ENCODE measurements at places on chromosomes 7 and 10.

DNA sequence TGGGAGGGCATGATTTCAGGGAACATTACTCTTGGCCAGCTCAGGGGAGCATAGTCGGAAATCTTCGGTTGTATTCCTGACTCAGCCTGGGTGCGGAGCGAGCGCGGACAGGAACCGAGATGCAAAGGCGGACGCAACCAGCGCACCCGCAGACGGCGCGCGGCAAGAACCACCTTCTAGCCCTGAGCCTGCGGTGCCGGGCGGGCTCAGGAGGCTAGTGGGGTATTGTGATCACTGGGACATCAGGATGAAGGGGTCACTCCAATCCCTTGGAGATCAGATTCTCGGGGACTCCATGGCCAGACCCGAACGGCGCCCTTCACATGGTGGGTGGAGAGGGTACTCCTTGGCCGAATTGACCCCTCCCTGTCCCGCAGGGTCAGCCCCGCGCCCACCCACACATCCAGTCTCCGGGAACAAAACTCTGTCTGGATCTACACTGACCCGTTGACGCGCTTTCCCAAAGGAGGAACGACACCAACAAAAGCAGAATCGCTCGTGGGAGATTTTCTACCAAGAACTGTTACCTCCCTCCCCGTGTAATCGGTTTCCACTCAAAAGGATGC lies 730.5 kb downstream of the ZWINT start:
- no peak for DNase-seq

DNA sequence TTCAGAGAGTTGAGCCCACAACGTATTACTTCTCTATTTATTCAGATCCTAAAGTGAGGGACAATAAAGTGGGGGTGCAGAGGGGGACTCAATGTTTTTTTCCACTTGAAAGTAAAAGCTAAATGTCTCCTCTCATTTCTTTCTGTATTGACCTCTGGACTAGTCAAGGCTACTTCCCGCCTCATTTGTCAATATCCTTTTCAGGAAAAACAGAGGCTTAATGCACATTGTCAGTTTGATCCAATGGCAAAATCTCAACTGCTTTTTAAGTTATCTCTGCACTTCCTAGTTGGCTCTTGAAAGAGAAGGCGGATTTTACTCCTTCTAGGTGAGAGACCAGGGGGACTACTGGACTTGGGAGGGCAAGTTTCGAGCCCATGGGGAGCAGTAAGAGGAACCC lies 56.4 kb downstream of the HIPK2 start:
- DNase-seq = no peak

DNA sequence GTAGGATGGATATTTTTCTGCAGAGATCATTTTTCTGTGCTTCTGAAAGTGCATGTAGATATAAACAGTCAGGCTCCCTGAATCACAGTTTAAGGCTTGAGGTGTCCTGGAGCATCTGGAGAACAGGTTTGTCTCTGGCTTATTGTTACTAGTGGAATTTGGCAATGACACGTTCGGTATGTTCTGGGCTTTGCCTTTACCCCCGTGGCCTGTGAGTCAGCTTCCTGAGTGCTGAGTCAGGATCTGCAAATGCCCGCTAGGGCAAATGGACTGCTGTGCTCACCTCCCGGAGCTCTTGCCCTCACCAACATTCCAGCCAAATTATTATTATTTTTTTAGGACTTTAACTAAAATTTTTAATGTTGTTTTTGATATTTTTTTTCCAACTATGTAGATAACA lies 192.5 kb upstream of the PRSS1 start:
- no peak for DNase-seq

GRCh38 chr7:99380823-99381663 lies 6.5 kb downstream of the ARPC1B start:
- peak; percentile 96 for DNase-seq

DNA sequence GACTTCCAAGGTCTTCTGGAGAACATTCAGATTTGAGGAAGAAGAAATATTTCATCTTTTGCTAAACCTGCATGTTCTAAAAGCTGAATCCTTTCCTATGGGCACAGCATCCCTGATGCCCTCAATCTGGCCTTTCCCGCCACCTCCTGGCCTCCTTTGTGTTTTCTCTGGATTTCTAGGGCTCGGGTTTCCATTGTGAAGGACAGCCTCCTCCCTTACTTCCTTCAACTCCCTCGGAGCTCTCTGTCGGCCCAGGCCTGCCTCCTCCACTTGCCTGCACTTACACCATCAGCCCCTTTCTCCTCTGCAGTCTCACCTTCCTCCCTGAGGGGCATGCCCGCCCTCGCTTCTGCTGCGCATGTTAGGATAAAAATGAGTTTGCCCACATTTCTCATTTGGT lies 75.4 kb downstream of the WIPF3 start:
- DNase-seq = no peak

DNA sequence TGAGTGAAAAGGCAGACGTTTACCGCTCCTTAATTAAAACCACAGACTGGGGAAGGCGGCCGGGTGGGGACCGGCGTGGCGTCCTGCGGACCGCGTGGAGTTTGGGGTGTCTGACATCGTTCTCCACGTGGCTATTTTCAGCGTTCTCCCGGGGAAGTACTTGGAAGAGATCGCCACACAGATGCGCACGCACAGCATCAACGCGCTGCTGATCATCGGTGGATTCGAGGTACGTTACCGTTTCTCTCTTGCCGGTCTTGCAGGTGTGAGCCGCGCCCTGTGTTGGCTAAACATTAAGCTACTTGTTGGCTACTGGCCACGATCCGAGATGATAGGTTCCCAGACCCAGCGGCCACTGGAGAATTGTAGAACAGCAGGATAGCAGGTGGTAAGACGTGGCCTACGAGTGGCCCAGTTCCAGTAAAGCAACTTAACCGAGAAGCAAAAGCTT lies 51.3 kb downstream of the PFKP start:
- no peak for DNase-seq

GRCh38 chr10:85610381-85611092 lies 756.1 kb downstream of the GRID1 start:
- DNase-seq = no peak

- DNase-seq = no peak
Measured at GRCh38 chr10:71804077-71804476, 30.8 kb upstream of the VSIR start.

- DNase-seq = no peak
Measured at GRCh38 chr10:51257511-51258248, 183.4 kb downstream of the PRKG1 start.

DNA sequence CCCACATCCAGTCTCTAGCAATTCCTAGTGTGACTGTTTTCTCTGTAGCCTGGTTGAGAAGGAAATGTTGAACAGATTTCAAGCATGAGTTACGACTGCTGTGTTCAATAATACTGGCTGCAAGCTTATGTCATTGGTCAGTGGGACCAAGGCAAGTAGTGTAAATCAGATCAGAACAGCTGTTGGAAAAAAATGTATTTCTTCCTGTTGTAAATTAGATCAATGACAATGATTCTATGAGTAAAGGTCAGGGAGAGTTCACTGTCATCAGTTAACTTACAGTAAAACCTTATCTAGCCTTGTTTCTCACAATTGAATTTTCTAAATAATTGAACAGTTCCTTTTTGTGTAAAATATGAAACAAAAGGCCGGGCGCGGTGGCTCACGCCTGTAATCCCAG lies 6.7 kb downstream of the OTUD1 start:
- no peak for DNase-seq

DNA sequence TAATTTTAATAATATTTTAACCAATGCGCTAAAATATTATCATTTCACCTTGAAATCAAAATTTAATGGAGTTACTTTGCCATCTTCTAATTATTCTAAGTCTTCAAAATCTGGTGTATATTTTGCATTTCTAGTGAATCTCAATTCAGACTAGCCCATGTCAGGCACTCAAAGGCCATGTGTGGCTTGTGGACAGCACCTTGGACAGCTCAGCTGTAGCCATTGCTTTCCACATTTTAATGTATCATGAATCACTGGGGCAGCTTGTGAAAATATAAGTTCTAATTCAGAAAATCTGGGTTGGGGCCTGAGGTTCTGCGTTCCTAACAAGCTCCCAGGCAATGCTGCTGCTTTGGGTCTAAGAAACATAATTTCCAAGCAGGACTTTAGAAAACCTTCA lies 57.2 kb downstream of the MGAM2 start:
- DNase-seq = no peak

GRCh38 chr7:132773527-132773956 lies 197.3 kb upstream of the PLXNA4 start:
- no peak for DNase-seq

DNA sequence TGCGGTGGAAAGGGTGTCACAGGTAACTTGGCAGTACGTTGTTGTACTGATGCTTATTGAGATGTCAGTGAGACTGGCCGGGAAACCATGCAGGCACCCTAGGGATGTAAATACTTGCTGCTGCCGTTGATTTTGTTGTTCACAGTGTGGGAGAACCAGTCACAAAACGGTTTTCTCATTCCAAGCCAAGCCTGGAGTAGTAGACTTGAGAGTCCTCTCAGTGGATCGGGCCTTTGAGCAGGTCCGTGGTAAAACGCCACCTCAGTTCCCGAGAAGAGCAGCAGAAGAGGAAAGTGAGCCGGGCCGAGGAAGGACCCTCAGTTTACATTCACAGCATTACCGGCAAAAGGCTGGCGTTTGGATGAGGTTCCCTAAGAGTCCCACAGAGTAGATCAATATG lies 1.1 kb downstream of the JAKMIP3 start:
- DNase-seq = no peak

GRCh38 chr7:100649826-100650565 lies 6.3 kb downstream of the ACTL6B start:
- DNase-seq = no peak

DNA sequence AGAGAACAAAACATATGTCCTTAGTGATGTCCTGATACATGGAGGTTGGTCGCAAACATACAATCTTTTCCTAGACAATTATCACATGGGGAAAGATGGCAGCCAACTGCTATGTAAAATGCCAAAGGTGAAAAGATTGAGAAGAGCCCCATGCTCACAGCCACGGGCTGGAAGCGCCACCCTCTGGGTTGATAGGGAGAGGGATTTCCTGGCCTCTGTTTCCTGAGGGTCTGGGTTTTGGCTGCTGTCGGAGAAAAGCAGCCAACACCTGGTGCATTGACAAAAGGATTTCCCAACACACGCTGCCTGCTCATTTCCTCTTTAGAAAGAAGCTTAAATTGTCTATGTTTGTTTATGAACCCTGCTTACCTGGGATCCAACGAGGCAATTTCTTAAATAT lies 43.8 kb downstream of the ITIH5 start:
- no peak for DNase-seq

DNA sequence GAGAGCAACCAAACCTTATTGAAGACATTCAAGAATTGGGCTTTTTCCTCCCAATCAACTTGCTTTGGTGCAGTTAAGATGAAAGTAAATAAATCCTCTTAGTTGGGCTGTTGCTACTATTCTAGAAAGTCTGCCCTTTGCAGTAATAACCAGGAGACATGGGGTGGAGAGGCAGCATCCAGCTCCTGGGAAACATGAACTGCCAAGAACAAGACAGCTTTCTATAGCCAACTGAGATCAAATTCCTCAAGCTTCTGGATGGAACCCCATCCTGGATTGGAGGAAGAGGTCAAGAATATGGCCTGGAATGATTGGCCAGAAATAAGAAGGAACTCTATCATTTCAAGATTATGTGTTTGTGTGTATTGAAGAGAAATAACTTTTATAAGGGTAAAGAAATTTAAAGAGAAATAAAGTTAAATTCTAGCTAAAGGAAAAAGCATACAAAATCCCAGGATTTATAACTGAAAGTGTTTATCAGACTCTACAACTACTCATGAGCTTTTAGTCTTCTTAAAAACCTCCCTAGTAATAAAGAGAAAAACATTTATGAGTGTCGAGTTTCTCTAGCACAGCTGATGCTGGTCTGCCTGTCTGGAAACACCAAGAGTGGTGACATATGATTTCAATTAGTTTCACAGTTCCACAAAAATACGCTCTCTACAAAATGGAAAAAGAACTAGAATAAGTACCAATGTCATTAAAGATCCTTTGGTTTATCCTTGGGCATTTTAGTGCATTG lies 70.1 kb upstream of the COL1A2 start:
- DNase-seq = no peak

GRCh38 chr7:149220534-149220933 lies 18.9 kb upstream of the ZNF212 start:
- DNase-seq = no peak

DNA sequence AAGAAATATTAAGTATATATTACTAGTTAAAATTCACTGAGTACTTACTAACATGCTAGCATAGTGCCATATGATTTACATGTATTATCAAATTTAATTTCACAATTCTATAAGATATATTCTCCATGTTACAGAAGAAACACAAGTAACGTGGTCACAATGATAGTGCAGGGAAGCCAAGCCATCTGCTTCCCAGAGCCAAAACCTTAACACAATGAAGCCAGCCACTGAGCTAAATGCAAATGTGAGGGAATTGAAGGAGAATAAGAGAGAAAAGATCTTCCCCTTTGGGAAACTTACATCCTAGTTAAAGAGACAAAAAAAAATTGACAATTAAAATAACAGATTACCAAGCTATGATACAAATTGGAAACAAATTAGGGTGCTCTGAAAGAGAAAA lies 63.6 kb downstream of the ELAPOR2 start:
- DNase-seq = no peak

DNA sequence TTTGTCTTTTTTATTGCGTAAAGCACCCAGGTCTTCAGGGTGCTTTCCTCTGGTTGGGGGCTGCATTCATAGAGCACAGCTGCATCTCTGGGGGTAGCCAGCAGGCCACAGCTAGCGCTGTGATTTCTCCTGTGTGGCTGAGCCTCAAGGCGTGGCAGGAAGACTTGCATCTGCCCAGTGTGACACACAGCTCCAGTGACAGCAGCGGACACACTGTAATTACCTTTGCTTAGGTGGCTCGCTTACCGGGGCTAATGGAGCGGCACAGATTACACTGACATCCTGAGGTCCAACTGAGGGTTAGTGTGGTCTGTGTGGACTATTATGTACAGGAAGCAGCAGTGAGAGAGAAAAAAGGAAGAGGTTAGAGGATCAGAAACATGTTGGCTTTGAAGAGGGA lies 27.1 kb downstream of the ABCB4 start:
- DNase-seq = no peak

DNA sequence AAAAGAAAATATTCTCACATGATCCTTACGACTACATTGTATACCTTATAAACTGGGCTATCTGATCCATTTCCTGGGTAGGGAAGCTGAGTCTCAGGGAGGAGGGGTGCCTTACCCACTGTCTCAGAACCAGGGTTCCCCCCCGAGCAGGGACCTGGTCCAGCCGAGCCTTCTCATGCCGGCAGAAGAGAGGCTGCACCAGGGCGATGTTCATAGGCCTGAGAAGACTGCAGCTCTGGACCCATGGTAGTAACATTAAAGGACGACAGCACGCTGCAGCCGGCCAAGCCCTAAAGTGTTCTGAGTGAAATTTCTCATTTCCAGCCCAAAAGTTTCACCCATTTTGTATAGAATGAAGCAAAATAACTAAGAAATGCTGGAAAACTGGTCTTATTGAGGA lies 163.0 kb upstream of the TNS3 start:
- no peak for DNase-seq

GRCh38 chr10:91880310-91880709 lies 29.0 kb downstream of the FGFBP3 start:
- no peak for DNase-seq

GRCh38 chr10:8640878-8641277 lies 586.4 kb downstream of the GATA3 start:
- DNase-seq = no peak

- no peak for DNase-seq
Measured at GRCh38 chr7:47782792-47783191, 165.5 kb downstream of the PKD1L1 start.

Measured in CD4-positive, alpha-beta T cell treated with Interleukin-17A for 1 hour (primary cell).